ENCODE measurements at places on chromosomes 5 and 9.
A peak's percentile ranks its signal among the peaks of the same experiment; 100 is the strongest.

DNA sequence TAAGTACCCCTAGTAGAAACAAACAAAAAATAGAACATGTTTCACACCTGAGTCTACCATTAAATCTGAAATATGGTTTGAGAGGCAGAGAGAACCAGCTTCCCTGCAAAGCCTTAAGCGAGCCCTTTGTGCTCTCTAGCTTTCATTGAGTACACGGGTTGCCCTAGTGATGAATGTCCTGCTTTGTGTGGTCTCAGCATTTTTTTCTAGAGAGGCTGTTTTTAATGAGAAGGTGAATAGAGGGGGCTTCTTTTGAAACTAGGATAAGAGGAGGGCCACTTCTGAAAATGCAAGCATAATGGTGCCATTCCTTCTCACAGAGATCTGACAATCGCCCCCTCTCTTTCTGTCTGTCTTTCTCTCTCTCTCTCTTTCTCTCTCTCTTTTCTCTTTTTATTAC, 131.3 kb downstream of the MACIR start:
- DNase-seq = no peak

- no peak for DNase-seq
Measured at GRCh38 chr5:111743988-111744387, 13.0 kb downstream of the NREP start.

DNA sequence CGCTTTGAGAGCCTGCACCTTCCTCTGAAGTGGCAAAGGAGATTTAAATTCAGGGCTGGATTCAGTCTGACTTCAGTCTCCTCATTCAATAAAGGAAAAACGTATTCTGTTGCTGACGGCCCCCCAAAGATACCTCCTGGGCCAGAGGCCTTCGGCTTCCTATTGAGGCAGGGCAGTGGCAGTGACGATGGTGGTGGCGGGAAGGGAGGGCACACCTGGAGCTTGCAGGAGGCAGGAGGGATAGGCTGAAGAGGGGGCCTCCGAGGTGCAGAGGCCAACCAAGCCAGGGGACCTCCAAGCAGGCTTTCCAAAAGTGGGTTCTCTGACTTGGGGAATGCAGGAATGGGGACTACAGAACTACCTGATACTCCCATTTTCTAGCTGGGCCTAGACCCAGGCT, 15.9 kb downstream of the RNF44 start:
- no peak for DNase-seq

DNA sequence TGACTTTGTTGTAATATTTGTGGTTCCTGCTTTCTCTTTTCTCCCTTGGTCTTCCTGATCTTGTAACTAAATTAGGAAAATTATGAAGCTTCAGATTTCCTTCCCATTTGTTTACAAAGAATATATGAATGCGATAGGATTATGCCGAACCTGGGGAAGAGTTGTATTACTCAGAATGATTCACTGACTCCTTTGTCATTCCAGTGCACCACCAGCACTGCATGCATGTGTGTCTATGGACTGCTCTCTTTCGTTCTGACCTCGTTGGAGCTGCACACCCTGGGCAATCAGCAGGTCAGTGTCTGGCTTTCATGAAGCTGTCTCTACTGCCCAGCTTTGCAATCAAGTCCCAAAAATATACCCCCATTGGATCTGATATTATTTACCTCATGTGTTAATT, 25.5 kb downstream of the NUP188 start:
- no peak for DNase-seq

DNA sequence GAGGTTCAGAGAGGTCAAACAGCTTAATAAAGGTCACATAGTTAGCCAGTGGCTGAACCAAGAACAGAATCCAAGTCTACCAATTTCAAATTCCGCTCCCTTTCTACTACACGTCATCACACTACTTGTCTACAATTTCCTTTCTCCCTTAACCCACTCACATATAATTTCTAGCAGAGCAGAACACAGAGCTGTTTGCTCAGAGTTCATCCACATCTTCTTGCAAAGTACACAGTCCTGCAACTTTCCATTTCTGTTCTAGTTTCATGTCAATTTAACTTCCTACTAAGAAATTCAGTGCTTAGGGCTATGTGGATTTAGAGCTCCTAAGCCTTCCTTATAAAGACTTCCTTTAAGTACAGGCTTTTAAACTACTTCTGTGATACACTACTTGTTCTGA, 61.3 kb downstream of the MEGF9 start:
- DNase-seq = no peak

DNA sequence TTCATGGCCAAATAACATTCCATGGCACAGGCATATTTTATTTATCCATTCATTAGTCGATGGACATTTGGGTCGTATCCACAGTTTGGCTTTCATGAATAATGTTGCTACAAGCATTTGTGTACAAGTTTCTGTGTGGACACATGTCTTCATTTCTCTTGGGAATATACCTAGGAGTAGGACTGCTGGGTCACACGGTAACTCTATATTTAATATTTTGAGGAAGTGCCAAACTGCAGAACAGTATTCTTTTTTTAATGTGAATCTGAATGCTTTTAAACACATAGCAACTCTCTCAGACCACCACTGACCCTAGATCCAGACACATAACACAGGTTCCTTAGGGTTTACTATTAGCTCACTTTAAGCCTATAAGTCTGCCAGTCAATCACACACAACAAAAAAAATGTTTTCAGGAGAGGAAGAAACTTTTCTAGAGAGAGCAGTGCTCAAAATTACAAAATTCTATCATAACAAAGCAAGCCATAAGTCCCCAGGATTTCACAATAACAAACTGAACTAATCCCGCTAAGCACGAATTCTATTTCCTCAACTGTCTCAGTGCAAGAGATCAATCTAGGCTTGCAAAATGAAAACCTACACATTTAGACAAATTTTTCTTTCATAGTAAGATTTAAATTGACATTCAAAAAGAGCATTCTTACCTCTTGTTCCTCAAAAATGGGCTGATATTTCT, 41.8 kb upstream of the GABBR2 start:
- no peak for DNase-seq

DNA sequence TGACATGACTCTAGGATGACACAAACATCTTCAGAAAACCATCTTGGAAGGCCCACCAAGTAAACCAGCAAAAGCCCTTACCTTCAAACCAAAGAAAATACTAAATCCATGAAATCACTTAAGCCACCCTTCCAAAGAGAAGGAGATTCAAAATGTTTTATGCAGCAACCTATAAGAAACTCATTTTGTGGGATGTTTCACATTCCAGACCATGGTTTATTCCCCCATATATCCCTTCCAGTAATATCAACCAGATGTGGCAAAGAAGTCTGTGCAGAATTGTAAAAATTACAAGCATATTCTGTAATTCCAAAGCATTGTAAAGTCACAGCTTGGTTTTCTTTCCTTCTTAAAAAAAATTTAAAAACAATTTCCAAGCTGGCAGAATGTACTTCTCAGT, 117.4 kb downstream of the SLIT3 start:
- no peak for DNase-seq

DNA sequence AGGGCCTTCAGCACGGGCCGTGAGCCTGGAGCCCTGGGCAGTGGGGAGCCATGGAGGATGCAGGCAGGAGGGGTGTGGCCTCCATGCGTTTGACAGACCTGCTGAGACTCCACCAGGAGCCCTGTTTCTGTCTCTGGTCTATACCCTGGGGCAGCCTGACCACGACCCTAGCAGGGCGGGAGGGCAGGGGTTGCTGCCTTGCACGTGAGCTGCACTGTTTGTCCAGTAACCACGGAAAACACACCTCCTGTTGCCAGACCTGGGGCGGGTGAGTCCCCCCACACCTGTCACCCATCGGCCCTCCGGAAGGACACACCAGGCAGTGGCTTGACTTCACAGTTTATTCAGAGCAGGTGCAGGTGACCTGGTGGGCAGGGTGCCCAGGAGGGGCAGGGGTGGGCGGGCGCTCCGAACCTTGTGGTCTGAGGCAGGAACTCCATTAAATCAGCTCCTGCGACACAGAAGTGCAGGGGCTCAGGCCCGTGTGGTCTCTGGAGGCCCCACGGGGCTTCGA, 3.9 kb downstream of the LCN8 start:
- DNase-seq = no peak

DNA sequence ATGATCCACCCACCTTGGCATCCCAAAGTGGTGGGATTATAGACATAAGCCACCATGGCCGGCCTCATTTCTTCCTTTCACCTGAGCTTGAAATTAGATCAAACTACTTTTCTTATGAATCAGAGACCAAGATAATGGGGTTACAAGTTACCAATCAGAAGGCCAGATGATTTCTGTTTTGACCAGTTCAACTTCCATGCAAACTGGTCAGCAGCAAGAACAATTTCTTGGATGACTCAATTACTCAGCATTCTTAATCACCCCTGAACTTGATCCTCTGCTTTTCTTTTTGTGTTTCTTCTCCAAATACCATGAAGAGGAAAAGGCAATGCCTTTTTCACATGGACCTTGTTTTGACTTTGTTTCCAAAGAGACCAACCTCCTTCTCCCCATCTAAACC, 10.0 kb upstream of the PLIN2 start:
- DNase-seq = no peak

GRCh38 chr5:1370006-1370405, 25.1 kb upstream of the CLPTM1L start:
- DNase-seq = no peak

DNA sequence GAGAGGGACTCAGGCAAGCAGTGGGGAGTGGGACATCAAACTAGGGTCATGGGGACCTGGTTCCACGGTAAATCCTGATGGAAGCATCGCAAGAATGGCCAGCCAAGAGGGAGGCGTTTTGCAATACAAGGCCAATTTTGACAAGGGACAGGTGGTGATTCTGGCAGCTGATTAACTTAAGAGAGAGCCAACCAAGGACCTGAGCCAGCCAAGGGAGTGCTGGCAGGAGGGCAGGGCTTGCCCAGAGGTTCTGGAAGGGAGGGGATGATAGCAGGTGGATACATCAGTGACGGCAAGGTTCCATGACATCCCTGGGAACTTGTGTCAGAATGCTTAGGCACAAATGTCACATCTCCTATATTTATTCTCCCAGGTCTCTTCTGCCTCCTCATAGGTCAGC, 32.8 kb upstream of the PUM3 start:
- DNase-seq = no peak

- DNase-seq = no peak
Measured at GRCh38 chr9:21683484-21684175, 118.8 kb upstream of the MTAP start.

DNA sequence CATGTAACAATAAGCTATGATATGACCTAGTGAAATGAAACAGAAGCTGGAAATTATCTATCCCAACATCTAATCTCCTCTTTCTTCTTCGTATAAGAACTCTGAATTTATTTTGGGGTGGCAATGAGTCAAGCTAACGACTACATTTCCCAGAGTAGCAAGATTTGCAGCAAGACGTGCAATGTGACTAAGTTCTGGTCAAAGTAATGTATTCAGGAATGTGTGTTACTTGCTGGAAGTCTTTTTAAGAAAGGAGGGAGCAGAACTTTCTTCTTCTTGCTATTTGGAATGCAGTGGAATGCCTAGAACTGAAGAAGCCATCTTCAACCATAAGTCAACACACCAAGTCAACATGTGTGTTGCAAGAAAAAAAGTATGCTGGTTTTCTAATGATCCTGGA, 406.6 kb upstream of the MEF2C start:
- no peak for DNase-seq

DNA sequence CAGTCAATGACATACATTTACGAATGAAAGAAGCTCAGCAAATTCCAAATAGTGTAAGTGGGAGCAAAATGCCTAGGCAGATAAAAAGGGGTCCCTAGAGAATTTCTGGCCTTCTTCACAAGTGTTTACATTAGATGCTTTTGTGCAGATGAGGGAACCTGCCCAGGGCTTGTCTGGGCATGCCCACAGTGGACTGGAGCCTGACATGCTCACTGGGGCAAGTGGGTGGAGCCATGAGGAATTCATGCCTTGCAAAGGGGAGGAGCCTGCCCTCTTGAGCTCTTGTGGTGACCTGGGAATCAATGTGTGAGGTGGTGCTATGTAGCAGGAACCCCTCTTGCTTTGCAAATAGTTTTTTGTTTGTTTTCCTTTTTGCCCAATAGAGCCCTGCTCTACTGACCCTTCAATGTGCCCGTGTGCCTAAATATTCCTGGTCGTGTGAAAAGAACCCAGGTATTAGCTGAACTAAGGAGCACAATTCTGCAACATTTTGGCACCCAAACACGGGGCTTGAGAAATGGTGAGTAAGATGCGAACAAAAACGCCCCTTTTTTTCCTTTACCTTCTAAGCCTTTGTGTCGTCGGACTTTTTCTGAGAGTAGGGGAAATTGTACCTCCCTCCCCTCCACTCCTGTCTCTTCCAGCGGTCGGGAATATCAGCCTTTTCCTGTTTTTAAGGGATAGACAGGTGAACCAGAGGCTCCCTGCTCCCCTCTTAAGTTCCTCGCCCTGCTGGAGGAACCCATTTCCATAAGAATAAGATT, 433.8 kb upstream of the CDH9 start:
- DNase-seq = peak; percentile 63

DNA sequence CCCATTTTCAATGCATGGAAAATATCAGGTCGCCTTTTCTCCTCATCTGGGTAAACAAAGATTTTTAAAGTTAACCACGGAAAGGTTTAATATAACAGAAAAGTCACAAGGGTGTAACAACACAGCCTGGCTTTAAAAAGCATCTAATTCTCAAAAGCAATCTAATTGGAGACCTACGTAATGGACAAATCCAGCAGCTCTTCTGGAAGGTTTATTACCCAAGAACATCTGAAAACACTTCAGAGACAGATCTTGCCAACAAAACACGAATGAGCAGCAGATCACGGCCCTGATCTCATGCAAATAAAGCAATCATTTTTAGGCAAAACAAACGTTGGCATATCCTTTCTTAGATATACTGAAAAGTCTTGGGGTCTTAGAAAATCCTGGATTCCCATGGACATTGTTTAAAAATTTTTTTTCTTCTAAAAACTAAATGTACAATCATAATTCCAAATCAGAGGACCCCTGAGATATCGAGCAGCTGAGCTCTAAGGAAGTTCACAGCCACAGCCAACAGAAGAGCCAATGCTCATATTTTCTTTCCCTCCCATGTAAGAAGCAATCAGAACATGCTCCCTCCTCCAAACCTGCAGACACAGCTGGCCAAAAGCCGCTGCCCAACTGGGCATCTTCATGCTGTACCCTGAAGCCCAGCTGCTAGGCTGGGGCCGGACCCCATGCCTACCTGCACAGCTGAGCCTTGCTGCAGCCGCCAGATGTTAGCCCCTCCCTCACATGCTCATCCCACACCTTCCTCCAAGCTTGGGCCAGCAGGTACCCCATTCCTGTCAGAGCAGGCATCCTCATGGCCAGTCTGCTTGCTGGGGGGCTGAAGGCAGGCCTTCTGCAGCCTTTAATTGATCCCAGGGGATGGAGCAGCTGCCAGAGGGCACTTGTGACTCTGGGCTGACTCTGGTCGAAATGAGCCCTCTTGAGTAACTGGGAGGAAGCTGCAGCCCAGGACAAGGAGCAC, 11.2 kb downstream of the ANKS6 start:
- DNase-seq = no peak

GRCh38 chr9:90965226-90966030, 163.8 kb downstream of the SYK start:
- no peak for DNase-seq

- DNase-seq = no peak
Measured at GRCh38 chr9:114953959-114954358, 23.6 kb upstream of the TNFSF8 start.

DNA sequence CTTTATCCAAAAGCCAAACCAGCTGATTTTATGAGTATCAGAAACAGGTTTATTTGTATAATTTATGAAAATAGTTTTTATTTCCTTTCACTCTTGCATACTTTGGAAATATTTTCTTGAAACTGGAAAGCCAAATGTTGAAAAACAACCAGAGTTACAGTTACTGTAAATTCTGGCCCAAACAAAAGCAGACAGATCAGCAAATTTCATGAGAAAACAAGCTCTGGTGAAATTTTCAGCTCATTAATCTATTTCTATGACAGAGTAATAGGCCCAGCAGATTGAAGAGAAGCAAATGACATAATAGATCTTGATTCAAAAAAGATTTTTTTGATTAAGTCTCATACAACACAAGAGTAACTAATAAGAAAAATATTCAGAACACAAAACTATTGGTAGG, 182.7 kb downstream of the ENC1 start:
- no peak for DNase-seq
